Stimulated activated CD8-positive, alpha-beta memory T cell treated with anti-CD3 and anti-CD28 coated beads, Interleukin-2, amount 100 ng/mL, for 1 hour (primary cell): ENCODE measurements at places on chromosomes 1 and 21.

DNA sequence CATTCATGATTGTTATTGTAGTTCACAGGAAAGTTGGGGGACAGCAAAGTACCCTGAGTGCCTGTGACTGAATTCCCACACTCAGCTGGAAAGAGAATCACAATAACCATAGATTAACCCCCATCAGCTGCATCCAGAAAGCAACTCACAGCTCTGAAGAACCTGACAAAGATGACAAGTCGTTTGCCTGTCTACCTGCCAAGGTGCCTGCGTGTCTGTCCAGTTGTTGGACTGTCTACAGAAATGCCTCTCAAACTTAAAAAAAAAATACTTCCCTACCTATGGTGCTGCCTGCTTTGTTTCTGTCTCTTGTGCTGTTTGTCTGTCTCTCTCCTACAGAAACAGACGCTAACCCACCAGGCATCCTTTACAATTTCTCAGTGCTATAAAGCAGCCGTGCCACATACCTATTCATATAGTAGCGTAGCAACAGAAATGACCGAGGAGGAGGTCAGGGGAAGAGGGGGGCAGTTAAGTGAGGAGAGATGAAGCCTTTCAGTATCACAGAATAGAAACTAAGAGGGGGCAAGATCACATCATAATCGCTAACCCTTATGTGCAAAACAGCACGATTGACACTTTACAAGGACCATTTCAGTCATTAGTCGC lies 154.6 kb upstream of the HMGB4 start:
- no peak for DNase-seq

- no peak for DNase-seq
Measured at GRCh38 chr21:41979751-41980369, 26.0 kb upstream of the C2CD2 start.

DNA sequence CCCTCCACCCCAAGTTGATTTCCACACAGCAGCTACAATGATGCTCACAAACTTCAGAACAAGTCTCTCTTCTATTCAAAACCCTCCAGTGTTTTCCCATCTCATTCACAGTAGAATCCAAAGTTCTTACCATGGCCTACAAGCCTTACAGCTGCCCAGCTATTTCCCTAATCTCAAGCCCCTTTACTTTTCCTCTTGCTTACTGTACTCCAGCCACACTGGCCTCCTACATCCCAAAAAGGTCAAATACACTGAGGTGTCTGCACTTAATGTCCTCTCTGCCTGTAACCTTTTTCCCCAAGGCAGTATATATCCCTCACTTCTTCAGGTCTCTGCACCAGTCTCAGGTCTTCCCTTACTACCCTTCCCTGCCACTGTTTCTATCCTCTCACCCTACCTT lies 2.6 kb downstream of the RAP1A start:
- no peak for DNase-seq

GRCh38 chr1:246032031-246032551 lies 475.0 kb downstream of the SMYD3 start:
- no peak for DNase-seq

- DNase-seq: no peak
Measured at GRCh38 chr1:119885903-119886783, 10.2 kb downstream of the ADAM30 start.

- no peak for DNase-seq
Measured at GRCh38 chr1:109040627-109040988, 1.3 kb downstream of the WDR47 start.

- no peak for DNase-seq
Measured at GRCh38 chr1:66444438-66445265, 89.3 kb upstream of the SGIP1 start.

DNA sequence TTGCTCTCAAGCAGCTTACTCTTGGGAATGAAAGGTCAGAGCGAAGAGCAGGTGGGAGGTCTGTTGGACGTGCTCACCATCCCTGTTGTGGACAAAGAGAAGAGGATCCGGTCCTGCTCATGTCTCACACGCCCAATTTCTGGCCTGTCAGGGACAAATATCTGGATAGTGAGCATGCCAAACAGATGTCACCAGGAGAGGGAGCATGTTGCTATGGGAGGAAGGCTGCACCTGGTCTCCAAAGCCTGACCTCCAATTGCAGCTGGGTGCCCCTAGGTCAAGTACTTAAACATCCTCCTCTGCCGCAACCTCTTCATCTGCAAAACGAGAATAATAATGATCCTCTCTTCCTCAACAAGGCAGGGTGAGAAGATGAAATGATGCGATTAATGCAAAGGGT lies 53.4 kb downstream of the DMRTA2 start:
- DNase-seq: no peak

- DNase-seq: no peak
Measured at GRCh38 chr1:197224160-197224559, 43.9 kb upstream of the CRB1 start.

DNA sequence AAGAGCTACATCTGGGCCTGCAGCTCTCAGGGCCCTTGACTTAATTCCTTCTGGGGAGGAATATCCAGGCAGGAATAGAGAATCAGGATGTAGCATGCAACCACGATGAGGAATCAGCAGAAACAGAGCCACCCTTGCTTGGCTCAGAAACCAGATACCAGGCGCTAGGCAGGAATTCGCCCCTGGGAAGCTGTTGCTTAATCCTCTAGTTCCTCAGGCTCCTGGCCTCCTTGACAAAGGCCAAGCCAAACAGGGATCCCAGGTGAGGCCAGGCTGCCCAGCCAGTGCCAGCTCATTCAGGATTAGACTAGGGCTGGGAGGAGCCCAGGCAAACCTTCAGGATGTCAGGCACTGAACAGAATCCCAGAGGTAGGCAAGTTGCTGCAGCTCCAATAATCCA lies 48.2 kb upstream of the IRF2BP2 start:
- DNase-seq: no peak

- no peak for DNase-seq
Measured at GRCh38 chr1:170376801-170377385, 155.1 kb upstream of the GORAB start.

DNA sequence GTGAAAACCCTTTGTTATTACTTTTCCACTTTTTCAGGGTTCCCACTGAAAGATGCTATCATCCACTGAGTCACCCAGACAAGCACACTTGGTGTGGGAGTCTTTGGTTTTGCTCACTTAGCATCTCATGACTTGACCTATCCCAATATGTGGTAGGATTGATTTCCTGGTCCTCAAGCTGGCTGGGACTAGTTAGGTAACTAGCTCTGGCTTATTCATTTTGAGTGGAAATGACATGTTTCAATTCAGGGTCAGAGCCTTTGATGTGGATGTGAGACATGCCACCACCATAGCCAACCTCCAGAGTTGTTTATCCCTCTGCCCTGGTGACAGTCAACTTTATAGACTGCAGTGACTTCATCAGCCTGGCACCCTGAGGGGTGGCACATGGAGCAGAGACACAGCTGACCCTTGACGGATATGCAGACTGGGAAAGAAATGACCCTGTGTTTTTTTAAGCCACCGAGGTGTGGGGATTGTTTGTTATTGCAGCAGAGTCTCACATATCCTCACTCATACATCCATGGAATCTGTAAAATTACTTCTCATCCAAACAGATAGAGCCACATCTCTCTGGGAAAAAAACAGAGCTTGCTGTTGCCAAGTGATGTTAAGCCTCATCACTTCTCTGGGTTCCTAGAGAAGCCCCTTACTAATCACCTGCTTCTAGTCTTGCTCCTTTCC lies 699.9 kb downstream of the MATN1 start:
- no peak for DNase-seq

DNA sequence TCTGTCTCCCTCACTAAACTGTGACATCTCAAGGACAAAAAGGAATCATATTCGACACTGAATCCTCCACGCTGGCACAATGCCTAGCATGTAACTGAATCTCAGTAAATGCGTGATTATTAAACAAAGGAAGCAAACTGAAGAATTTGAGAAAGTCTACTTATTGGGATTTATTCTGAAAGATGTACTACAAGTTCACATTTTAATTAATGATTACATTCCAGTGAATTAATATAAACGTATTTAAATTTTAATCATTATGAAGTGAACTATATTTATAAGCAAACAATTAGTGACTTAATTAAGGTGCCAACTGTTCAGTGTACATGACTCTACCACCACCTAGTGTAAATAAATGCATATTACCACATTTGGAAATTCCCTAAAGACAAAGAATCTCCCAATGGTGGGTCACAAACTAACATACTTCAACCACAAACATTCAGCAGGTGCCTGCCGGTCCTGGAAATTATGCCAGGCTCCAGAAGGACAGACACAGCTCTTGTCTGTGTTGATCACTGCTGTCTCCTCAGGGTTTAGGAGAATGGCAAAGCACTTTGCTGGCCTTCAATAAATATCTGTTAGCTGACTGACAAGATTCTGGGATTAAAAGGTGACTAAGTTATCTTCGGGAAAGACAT lies 56.3 kb downstream of the SMYD3 start:
- no peak for DNase-seq

- DNase-seq: no peak
Measured at GRCh38 chr1:233269656-233270055, 25.9 kb downstream of the PCNX2 start.

DNA sequence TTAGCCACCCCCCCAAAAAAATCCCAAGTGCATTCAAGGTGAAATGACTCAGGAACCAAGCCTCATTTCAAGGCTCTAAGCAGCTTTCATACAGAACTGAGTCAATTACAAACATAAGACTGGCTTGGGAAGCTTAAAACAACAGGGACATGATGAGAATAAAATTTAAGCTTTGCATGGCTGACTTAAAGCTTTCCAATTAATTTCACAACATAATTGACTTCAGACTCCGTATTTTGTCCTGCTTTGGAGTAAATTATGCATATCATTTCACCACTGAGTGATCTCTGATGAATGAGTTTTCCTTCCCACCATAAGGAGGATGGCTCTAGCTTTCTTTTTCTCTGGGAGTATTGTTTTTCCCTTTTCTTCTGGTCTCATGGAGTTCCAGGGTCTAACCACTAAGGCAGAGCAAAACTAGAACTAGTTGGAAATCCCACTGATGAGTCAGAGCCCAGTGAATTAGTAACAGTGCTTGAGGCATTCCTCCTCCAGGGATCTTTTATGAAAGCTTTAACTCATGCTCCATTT lies 72.8 kb downstream of the XCL2 start:
- no peak for DNase-seq

DNA sequence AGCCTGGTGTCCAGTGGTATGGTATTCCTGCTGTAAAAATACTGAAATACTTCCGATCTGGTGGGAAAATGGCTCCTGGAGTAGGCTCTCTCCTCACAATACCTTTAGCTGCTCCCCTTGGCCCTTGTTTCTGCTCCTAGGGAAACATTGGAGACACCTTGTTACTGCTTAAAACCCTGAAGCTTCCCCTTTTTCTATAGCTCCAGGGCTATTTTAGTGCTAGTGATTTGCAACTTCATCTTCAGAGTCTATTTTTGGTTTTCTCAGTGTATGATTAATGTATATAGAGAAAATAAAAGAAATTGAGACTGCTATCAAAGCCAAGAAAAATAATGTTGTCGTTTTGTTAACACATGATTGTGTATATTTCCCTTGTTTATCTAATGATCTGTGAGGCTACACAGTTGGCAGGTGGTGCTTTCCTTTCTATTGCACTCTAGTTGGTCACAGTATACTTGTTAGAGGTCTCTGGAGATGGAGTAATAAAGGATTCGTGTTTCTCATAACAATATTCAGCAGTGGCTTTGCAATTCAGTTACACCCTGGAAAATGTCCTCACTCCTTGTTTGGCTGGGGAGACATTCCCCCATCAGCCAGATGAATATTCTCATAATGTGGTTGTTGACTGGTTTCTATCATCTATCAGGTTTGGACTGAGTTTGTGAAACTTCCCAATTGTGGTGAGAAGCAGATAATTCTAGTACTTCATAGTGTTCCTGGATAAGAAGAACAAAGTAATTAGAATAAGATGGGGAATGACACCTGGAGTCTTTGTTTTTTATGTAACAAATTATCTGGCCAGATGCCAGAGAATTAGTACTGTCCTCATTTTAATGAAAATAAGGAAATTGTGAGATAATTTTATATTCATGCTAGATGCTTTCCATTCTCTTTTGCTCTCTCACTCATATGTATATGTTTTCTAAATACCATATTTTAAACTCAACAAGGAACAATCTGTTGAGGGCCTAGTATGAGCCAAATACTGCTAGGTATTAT lies 44.8 kb upstream of the CACYBP start:
- DNase-seq: no peak

DNA sequence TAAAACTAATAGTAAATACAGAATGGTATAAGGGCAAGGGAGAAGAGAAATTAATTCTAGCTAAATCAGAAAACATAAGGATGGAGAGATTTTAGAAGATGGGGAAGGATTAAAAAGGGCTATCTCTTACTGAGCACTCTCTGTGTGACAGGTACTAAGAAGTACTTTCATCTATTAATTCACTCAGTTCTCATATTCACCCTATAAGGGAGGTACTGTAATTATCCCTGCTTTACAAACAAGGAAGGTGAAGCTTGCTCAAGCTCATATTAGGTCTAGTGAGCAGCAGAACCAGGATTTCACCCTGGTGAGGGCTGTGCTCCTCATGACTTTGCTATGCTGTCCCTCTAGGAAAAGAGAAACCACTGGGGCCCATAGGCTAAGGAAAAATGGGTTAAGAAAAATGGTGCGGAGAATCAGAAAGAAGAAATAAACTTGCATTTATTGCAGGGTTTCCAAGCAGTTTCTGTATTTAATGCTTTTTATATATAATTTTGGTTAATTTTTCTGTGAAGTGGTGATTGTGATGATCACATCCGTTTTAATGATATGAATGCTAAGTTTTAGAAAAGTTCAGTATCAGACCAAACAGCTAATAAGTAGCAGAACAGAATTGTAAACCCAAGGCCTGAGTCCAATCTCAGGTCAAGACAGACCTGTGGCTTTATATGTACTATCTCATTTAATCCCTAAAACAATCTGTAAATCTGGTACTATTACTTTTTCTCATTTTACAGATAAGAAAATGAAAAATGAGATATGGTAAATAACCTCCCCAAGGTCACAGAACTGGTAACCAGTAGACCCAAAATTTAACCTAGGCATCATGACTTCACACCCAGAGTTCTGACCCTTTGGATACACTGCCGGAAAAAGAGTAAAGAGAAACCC lies 1.7 kb downstream of the PCNX2 start:
- DNase-seq: no peak

GRCh38 chr21:45075596-45076244 lies 1.3 kb downstream of the ADARB1 start:
- no peak for DNase-seq

DNA sequence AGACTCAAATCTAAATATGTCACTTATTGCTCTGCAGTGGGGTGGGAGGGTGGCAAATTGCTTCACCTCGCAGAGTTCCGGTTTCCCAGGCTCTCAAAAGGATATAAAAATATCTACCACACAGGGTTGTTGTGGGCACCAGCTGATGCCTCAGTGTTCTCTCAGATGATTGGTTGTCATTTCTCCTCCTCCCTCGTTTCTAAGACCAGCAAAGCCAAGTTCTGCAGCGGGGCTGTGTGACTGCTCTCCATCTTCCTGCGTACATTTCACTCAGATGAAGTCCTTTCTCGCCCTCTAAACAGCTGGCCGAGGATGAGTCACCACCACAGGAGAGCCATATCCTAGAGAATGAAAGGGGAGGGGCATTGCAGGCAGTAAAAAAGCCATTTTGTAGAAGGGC lies 35.0 kb upstream of the VWA5B1 start:
- no peak for DNase-seq

- DNase-seq: peak; percentile 83
Measured at GRCh38 chr1:161227196-161227871, 1.5 kb downstream of the TOMM40L start.
